IMR-90 (cell line): ENCODE measurements at places on chromosomes 1 and 21. TPM values are rescaled to one million over a fixed set of nuclear protein-coding genes. Genes with fewer than 3 reads are reported as not detected.

- no peak for DNase-seq
- H3K27ac ChIP-seq, result no peak overlapping the region
- H3K4me3 ChIP-seq, result no peak overlapping the region
- peaks cover 30% of the 10 kb centered on the region for H3K27me3 ChIP-seq
Measured at GRCh38 chr1:211474451-211474850, 17.5 kb downstream of the RD3 start.

Gene BMP8A
- not detected in 2 replicates for polyA plus RNA-seq

Gene CHIA
- polyA plus RNA-seq, result not detected in 2 replicates

Gene OLIG2
- not detected in 2 replicates for polyA plus RNA-seq
